ENCODE measurements at places on chromosomes 16 and 17. TPM values are rescaled to one million over a fixed set of nuclear protein-coding genes. Genes with fewer than 3 reads are reported as not detected.

DNA sequence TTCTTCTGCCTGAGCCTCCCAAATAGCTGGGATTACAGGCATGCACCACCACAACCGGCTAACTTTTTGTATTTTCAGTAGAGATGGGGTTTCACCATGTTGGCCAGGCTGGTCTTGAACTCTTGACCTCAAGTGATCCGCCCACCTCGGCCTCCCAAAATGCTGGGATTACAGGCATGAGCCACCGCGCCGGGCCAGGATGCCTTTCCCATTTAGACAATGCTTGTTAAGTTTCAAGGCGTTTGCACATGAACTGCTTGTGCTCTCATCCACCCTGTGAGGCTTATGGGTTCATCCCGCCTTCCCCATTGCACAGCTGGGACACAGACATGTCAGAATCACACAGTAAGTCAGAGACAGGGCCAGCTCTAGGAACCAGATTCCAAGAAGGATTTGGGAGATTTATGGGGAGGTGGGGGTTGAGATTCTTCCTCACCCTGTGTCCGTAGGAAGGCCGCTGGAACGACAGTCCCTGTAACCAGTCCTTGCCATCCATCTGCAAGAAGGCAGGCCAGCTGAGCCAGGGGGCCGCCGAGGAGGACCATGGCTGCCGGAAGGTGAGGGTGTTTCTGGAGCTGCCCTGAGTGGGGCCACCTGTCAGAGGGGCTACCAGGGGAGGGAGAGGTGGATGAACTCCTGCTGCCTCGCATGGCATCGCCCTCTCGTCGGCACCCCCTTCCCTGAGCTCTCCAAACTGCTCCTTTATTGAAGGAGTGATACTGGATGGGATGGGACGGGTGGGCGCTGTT lies 46.3 kb downstream of the MRC2 start:
- DNase-seq: no peak

GRCh38 chr17:77332981-77333685 lies 192.4 kb downstream of the SEC14L1 start:
- DNase-seq: no peak

DNA sequence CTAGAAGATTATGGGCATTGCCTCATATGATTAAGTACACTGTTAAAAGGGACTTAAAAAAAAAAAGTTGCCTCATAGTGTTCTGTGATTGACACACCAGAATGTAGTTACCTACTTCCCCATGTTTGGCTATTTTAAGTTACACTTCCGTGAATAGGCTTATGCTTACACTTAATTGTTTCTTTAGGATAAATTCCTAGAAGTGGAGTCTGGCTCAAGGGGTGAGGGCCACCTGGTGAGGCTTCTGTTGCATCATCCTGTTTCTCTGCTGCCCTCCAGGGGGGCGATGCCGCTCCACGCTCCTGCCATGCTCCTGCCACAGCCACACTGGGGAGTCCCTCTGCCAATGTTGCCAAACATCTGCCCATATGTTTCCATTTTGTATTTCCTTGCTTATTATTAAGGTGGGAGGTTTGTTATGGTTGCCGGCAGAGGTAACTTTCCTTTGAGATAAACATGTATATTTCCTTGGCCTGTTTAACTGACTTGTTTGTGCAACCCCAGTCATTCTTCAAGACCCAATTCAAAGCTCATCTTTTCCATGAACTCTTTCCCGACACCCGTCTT lies 73.1 kb downstream of the KSR1 start:
- no peak for DNase-seq

DNA sequence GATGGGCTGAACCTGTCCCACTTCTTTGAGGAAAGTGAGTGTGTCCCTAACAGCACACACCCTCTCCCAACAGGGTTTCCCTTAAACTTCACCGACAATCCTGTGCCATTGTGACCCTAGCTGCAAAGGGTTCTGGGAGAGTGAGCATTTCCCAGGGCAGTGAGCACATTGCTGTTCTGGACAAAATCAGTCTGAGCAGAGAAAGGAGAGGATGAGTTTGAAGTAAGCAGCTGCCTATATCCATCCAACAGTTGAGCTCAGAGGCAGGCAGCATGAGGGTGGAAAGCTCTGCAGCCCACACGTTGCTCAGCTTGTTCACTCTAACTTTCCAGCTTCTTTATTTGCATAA lies 296.5 kb upstream of the MAF start:
- DNase-seq: no peak

DNA sequence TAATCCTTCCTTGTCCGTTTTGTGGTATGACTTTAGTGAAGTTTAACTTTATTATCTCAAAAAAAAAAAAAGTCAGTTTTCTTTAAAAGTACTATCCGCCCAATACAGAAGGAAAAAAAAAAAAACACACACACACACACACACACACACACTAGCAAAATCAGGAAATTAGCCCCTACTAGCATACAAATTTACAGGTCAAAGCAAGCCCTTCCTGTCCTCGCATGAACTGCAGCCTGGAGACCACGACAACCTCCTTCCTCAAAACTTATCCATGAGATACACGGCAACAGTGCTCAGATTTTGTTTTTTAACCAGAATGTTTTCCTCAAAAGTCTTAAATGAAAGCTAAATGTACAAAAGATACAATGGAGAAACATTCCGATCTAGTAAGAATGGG lies 16.2 kb downstream of the NCOR1 start:
- DNase-seq: no peak

DNA sequence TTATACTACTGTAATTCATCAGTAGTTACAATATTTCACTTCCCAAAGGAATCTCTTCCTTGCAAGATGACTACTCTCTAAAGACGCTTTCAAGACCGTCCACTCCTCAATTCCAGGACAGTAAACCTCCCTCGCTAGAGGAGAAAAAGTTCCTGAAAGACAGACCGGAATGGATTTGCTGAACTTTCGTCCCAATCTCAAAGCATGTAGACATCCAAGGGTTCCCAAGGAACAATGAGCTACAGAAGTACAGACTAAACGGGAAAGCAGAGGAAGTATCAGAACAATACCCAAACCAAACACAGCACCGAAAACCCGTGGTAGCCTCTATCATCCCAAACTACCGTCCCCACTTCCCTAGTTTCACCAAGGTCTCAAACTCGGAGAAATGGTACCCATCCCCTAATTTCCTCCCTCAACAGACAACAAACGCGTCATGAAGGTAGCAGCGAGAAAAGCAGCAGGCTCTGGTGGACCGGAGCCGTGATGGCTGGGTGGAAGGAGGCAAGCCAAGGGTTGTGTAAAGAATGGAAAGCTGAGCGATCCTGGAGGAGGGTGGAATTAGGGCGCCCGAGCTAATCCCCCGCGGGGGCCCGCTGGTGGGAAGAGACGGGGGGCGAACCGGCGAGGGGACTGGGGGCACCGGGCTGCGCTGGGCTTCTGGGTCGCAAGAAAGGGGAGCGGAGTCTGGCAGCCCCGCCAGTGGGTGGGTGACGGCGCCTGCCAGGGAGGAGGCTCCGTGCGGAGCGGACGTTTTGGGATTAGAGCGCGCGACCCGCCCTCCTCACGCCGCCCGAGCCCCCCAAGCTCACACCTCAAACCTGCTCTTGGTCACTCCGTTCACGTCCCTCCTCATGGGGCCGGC lies 647 bp downstream of the FBXL20 start:
- no peak for DNase-seq

DNA sequence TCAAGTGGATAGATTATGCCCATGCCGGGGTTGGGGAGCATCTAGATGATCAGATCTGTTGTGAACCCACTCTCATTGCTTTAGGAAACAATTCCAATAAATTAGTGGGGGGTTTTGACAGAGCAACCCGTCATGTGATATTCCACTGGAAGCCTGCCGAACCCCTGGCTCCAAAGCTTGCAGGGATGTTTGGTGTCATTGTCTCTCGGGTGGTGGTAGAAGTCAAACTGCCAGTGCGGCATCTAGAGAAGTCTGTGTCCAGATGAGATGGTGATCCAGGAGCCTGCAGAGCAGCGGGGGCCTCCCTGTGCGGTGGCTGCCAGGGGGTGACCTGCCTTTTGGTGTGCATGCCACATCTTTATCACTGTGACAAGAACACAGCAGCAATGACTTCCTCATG lies 91.7 kb downstream of the SHISA6 start:
- no peak for DNase-seq

DNA sequence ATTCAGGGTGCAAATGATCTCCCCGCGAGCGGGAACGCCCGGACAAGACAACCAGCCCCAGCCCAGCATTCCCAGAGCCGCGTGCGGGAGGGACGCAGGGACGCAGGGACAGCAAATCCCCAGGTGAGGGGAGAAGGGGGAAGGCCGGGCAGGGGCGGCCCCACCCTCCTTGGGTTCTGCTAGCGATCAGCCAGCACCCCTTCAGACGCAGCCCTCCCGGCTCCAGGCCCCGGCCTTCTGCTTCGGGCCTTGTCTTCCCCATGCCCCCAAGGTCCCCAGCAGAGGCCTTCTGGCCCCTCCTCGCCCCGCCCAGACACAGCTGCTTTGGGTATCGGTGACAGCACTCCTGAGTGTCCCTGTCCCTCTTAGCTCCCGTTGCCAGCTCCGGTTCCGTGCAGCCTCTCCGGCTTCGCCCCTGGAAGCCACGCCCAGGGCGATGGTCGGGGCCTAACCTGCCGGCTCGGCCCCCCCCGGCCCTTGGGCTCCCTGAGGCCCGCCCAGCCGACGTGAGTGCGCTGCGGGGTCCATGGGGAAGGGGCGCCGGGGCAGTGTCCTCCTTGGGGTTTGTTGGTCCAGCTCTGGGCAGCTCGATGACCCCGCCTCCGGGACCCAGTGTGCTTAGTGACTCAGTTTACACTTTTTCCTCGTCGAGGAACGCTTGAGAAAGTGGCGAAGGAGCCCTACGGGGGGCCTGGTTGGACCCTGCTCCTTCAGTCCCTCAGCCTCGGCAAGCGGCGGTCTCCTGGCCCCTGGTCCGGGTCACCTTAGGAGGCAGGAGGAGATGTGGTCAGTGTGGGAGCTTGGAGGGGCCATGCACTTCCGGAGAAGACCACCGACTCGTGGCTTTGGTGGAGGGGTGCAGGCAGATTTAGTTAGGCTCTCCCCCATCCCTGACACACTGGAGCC lies 50.5 kb upstream of the AMZ2 start:
- no peak for DNase-seq

GRCh38 chr17:18117982-18118975 lies 9.7 kb downstream of the MYO15A start:
- no peak for DNase-seq

DNA sequence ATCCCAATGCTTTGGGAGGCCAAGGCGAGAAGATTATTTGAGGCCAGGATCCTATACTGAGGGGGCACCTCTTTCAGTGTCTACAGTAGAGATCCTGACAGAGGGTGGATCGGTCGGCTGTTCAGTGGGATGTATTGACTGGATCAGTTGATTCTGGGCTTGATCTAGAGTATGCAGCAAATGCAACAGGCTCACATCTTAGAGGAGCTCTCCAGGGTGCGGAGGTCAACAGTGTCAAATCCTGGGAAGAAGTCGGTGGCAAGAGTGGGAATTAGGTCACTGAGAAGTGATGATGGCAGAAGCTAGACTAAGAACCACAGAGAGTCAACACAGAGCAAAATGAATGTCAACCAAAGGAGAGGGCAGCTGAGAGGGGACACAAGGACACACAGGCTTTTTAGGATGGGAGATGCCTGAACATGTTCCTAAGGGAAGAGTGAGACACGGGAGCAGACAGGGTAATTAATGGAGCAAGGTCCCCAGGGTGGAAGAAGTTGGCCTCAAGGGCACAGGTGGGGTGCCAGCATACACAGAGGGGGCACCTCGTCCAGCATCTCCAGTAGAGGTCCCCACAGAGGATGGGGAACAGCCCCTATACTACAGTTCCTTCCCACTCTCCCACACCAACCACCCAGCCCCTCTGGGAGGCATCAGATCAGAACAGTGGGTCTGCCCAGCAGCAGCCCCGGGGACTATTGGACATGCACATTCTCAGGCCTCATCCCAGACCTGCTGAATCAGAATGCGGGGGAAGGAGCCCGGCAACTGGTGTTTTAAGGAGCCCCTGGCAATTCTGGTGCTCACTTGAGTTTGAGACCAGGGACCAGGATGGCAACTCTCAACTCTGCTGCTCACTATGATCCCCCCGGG lies 10.0 kb upstream of the CYTH1 start:
- DNase-seq: no peak

DNA sequence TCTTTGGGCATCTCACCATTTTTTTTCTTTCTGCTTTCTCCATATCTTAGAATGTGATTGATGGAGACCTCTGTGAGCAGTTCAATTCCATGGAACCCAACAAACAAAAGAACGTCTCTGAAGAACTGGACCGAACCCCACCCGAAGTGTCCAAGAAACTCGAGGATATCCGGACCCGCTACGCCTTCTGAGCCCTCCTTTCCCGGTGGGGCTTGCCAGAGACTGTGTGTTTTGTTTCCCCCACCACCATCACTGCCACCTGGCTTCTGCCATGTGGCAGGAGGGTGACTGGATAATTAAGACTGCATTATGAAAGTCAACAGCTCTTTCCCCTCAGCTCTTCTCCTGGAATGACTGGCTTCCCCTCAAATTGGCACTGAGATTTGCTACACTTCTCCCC lies 48.0 kb downstream of the SF3B3 start:
- no peak for DNase-seq

DNA sequence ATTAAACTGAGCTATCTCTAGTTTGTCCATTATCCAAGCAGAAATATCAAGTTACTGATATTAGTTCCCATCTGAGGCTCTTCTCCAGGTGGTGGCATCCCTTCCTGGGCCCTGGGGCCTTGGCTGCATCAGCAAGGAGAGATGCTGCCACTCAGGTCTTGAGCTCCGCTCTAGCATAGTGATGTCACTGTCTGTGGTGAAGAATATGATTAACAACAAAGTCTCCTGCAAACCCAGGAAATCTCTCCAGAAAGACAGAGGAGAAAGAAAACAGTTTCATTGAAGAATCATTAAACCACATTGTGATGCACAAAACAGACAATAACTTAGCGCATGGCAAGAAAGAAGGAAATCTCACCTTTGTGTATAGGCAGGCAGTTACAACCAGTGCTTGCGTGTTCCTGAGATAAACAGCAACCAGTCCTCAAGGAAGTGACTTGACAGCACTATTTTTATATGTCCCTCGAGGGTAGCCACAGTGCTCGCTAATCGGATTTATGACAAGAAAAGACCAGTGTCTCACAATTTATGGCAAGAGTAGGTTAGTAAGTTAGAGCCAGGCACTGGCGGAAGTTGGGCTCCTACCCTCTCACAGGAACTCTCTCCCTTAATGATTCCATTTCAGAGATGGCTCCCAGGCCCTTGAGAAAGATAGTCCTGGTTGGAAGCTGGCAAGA lies 151.1 kb downstream of the AHSP start:
- no peak for DNase-seq

NPIPB13 gene
- 14.9 TPM for total RNA-seq

GRCh38 chr16:55912022-55912421 lies 36.8 kb upstream of the CES5A start:
- no peak for DNase-seq

DNA sequence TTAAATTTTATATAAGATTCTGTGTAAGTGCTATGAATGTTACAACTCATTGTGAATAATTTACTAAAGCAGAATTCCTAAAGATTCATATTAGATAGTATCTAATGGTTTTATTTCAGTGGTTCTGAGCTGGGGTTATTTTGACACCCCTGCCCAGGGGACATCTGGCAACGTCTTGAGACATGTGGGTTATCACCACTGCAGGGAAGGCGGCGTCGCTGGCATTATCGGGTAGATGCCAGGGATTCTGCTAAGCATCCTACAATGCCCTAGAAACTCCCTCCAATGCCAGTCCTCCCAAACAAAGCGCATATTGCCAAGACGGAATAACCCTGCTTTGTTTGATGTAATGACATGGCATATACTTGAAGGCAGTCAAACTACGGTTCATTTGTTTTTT lies 372.3 kb upstream of the ZFHX3 start:
- no peak for DNase-seq
